CD4-positive, alpha-beta T cell treated with Interleukin-12 subunit alpha and Interleukin-12 subunit beta, for 1 hour (primary cell): ENCODE measurements at places on chromosomes 7 and 10.

- DNase-seq = no peak
Measured at GRCh38 chr10:18279173-18279572, 138.9 kb downstream of the CACNB2 start.

GRCh38 chr7:5708271-5708670, 73.2 kb downstream of the RNF216 start:
- DNase-seq = no peak

DNA sequence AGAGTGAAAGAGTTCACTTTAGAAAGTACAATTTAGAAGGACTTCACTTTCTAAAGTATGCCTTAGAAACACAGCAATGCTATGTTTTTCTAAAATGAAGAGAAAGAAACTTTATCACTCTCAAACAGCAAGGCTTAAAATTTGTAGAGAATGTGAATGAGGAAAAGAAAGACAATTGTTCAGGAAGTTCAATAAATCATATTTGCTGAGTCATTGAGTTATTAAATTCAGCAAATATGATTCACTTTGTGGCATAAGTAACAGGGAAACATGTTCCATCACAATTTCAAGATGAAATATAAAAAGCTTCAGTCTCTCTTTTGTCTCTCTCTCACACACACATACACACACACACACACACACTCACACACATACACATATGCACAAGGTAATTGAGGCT, 187.9 kb downstream of the PCDH15 start:
- no peak for DNase-seq

GRCh38 chr10:80371467-80371866, 14.9 kb downstream of the DYDC2 start:
- DNase-seq = no peak

DNA sequence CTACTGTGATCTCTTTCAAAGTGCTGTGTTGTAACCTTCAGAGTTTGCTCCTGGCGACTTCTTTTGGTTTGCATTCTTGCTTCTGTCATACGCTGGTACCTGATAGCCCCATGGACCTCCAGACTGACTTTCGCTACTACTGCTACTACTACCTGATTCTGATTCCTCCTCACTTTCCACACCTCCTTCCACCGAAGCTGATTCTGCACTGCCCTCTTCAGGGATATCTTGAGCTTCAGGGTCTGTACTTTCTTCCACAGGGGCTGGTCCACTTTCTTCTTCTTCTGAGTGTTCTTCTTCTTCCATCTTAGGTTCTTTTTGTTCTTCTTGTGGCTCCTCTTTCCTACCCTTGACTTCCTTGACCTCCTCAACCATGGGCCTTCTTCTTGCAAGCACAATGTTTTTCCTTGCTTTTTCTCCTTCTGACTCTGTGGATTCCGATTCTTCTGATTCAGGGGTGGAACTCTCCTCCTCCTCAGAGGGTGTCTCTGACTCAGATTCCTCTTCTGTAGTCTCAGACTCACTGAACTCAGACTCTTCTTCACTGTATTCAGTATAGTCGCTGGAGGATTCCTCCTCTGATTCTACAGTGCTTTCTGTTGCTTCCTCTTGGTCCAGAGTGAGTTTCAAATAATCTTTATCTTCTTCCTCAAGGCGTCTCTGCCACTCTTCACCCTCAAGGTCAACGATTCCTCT, 992.2 kb downstream of the PCDH15 start:
- DNase-seq = no peak

DNA sequence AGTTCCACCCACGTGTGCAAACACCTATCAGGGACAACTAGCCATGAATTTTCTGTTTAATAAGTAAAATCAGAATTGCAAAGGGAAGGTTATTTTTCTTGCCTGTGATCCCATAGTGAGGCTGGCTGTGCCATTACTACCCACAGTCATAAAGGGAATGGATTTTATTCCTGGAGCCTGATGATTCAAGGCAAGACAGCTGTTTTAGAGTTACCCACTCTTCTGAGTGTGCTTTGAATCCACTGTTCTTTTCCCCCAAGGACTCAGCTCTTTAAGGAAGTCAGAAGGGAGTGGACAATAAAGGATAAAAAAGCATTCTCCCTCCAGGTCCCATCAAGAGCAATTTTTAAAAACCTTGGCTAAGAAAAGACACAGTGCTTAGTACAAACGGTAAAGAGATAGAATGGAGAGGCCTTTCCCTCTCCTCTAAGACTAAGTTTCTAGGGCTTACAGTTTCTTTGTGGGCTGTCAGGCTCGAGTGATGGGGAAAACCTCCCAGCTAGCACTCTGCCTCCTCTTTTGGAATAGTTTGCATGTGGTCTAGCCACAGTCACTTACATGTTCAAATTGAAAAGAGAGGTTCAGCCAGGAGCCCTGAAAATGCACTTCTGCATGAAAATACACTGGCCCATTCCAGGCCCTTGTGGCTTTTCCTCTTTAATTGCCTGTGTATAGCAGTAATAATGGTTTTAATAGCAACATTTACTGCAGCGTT, 5.1 kb upstream of the LRRC4 start:
- no peak for DNase-seq

GRCh38 chr10:88983206-88983605, 7.4 kb upstream of the FAS start:
- DNase-seq = peak; percentile 26

GRCh38 chr10:21515361-21516241, 9.9 kb downstream of the SKIDA1 start:
- DNase-seq = no peak

DNA sequence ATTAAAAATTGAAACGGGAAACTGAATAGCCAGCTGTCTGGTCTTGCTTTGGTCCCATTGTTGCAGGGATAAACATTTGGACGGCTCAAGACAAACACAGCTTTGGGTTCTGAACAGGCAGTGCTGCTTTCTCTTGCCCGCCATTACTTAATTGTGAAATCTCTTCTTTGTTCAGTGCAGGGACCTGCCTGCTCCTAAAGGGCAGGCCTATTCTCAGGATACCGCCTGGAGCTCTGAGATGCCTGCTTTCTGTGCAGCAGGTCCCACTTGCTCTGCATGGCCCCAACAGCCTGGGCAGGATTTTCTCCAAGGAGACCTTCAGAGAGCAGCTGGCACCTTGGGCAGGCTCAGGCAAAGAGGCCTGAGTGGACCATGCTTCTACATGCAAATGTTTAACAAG, 237.6 kb downstream of the KCNMA1 start:
- no peak for DNase-seq

DNA sequence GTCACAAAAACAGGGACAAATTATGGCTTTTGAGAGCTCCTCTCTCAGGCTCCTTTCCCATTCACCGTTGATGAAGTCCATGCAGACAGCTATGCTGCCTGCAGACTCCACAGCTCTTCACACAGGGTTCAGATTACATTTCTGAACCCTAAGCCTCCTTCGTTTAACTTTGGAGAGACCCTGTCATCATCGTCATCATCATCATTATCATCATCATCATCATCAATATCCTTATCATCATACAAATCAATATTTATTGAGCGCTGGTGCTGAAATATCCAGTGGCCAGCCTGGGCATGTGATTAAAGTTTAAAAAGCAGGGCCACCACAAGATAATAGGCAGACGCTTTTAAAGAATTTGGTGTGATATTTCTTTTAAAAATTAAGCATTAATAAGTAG, 66.6 kb downstream of the FRMPD2 start:
- DNase-seq = no peak

DNA sequence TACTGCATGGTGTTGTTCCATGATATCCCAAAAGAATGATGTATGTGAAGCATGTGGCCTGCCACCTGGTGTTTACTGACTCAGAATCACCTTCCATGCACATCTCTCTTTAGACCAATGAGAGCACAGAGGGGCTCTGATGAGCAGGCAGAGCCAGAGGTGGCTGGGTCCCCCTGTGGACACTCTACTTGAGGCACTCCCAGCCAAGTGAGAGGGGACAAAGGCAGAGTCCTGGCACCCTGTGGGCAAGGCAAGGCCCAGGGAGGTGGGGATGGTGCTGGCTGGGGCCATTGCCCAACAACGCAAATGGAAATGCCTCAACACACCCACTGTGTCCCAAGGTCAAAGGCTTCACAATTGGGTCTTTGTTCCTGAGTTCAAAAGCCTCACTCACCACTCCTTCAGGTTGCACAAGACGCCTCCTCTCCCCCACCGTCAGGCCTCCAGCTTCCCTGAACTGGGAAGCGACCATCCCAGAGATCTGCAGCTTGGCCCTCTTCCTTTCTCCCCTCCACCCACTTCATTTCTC, 164.6 kb downstream of the NEURL1 start:
- no peak for DNase-seq

- no peak for DNase-seq
Measured at GRCh38 chr10:15053061-15053460, 9.3 kb downstream of the OLAH start.

DNA sequence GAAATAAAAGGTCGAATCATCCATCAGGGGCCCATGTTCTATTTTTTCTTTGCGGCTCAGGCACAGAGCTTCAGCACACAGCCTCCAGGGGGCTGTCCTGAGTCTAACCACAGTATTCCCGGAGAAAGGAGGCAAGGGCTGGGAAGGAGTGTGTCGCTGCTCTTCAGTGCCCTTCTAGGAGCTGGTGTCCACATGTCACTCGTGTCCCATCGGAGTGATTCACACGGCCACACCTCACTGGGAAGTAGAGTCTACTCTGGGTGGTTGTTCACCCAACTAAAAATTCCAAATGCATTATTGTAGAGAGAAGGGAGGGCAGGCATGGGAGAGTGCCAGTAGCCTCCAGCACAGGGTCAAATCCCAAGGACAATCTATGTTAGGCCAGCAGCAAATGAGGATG, 114.8 kb upstream of the LANCL2 start:
- DNase-seq = no peak

DNA sequence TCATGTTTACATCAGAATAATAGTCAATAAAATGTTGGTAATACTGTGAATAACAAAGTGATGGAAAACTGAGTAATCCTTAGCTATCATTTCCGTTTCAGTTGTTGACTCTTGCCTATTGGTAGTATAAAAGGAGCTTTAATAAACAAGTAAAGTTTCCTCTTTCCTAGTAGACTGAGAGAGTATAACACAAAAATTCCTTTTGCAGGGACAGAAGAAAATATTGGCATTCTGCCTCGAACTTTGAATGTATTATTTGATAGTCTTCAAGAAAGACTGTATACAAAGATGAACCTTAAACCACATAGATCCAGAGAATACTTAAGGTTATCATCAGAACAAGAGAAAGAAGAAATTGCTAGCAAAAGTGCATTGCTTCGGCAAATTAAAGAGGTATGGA, 9.4 kb downstream of the KIF20B start:
- DNase-seq = no peak

DNA sequence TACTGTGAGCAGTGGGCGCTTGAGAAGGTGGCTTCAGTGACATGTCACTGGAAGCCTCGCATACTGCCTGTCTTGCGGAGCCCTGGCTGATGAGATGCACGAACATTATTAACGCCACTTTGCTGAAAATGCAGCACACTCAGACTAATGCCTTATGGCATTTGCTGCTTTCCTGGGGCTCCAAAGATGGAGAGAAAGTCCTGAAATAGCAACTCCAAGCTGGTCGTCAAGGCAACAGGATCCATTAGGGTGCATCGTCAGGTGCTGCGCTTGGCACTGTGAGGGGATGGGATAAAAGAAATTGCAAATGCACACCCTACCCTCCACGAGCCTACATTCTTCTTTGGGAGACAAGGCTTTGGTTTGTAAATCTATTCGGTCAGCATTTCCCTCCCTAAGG, 592.5 kb downstream of the TYW1 start:
- no peak for DNase-seq

DNA sequence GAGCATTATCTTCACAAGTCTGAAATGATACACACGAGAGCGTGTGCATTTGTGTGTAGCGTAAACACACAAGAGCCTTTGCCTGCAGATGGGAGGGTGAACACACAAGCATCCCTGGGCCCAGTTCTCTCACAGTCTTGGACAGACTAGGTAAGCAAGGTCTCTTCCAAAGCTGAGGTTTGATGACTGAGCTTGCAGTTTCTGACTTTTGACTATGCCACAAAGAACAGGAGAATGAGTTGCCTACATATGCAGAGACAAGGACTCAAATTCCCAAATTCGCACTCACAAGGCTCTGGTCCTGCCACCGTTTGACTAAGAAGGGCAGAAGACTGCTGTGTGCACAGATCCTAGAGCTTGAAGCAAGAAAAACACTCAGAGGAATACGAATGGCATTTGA, 55.8 kb downstream of the FAM53B start:
- no peak for DNase-seq

DNA sequence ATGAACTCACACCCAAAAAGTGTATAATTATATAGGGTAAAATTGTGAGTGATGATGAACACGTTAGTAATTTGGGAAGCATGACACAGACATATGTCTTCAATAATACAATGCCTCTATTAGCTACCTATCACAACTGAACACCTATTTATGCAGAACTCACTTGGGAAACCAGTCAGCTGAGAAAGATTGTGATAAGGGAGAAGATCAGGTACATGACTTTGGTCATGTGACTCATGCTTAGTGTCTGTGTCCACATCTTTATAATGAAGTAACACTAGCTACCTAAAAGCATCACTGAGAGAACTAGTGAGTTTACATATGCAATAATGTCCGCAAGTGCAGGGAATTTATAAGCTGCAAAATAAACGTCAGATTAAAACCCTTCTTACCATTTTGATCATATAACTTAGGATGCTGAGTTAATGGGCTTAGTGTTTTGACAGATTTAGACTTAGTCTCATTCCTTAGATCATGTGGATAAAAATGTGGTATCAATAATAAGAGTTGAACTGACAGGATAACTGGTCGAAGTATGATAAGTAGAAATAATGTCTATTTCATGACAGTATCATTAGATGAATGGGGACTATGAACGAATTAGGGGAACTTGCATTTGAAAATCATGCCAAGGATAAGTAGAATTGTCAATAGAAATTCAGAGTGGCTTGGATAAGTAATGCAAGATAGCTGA, 11.6 kb downstream of the VWDE start:
- no peak for DNase-seq

DNA sequence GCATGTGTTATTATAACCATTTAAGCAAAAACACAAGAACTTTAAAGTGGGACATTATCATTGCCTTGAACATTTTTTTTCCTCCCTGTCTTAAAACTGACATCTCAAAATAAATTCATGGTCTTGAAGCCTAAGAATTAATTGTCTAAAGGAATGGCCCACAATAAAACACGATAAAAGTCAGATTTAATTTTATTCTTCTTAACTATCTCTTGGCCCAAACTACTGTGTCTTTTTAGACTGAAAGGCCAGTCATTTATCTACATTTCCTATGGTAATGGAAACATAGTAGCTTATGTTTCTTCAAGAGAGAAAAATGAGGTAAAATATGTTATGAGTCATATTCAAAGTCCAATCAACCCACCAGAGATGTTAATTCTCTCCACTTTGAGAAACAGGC, 24.4 kb upstream of the ETV1 start:
- no peak for DNase-seq
